ENCODE measurements at places on chromosomes 6 and 20.

- no peak for DNase-seq
Observed at GRCh38 chr20:19081937-19082336, 130.5 kb upstream of the SLC24A3 start.

DNA sequence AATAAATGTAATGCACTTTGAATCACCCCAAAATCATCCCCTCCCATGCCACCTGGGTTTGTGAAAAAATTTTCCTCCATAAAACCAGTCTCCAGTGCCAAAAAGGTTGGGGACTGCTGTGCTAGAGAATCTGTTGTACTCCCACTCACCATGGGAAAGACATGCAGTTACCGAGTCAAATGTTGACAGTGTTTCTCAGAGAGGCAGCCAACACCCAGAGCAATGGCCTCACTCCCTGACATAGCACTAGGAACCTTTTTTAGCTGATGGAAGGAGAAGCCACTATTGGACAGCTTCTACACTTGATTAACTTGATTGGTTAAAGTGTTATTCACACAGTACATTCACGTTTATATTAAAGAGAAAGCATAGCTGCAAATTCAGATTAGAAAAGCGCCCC lies 59.8 kb upstream of the MANEA start:
- DNase-seq = no peak

GRCh38 chr20:50520222-50520880 lies 10.2 kb downstream of the PTPN1 start:
- DNase-seq = no peak

DNA sequence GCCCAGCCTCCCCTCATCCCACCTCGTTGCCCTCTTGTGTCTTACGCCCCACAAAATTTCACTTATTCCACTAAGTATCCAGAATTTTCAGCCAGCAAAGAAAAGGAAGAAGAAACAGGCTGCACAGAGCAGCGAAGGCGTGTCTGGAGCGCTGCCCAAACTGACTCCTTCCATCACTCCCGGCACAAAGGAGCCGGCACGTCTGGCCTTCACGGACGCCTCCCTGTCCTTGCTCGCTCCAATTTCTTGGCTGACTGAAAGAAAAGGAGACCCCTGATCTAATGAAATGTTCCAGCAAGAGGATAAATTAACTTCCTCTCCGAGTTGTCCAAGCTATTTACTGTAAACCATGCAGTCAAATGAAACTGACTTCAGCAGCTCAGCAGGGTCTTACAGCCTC lies 152.3 kb upstream of the CDH4 start:
- no peak for DNase-seq

- DNase-seq = no peak
Observed at GRCh38 chr6:170037541-170038250, 253.2 kb downstream of the DLL1 start.

DNA sequence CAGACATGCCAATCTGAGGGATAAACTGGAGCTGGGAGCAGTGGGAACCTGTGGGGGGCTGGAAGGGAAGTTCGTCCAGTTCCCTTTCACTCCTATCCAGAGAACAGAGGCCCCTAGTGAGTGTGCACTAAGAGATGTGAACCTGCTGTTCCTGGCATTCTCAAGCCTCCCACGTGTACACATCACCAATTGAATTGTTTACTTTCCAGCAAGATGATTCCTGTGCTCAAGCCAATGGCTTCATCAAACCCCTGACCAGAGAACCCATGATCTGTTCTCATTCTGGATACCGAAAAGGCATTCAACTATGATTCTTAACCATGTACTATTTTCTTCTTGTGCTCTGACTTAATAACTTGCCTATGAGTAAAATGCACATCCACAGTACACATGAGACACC lies 10.2 kb upstream of the SLC22A3 start:
- DNase-seq = no peak

DNA sequence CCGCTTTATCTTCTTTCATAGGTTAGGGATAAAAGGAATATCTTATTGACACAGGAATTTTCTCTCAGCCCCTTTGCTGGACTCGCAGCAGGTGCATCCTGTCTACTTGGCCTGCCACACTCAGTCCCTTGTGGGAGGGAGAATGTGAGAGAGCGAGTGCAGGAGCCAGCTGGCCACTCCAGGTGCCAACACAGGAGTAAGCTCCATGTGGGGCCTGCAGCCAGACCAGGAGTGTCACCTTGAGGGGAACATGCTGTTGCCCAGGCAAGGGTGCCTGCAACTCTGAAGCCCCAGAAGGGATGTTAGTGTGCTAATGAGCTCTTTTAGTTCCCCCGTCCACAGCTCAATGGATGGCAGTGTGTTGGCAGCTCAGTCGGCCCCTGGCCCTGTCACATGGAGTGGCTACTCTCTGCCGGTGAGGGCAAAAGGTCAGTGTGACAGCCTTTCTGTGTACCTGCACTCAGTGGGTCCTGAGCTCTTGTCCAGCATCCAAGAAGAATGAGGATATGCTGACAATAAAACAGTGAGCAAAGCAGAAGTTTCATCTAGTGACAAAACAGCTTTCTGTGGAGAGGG lies 57.1 kb downstream of the CRYBG1 start:
- DNase-seq = no peak

- no peak for DNase-seq
Observed at GRCh38 chr6:136618086-136618485, 67.9 kb upstream of the MAP7 start.

GRCh38 chr6:88246654-88247053 lies 80.5 kb upstream of the CNR1 start:
- no peak for DNase-seq

- DNase-seq = no peak
Observed at GRCh38 chr20:41553142-41553879, 64.9 kb downstream of the CHD6 start.

GRCh38 chr6:29035951-29036350 lies 9.0 kb downstream of the OR2W1 start:
- no peak for DNase-seq

- DNase-seq = peak; percentile 34
Observed at GRCh38 chr20:59765599-59766177, 161.3 kb downstream of the PHACTR3 start.

DNA sequence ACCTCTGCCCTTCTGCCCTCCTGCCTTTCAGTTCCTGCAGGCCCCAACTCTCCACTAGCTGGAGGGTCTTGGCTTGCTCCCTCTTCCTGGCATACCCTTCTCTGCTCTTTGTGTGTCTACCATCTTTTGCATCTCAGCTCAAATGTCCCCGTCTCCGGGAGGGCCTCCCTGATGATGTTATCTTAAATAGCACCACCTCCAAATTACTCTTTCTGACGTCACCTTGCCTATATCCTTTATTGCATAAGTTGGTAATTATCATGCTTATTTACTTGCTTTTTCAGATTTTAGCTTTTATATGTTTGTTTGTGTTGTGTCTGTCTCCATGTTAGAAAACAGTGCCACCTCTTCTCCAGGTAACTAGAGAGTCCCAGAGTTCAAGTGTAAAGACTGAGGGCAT lies 36.0 kb upstream of the FYN start:
- no peak for DNase-seq

GRCh38 chr6:139595183-139595582 lies 220.7 kb upstream of the CITED2 start:
- no peak for DNase-seq

- DNase-seq = no peak
Observed at GRCh38 chr20:2217857-2218539, 77.8 kb upstream of the TGM3 start.

GRCh38 chr6:127439718-127440117 lies 19.5 kb downstream of the KIAA0408 start:
- DNase-seq = no peak

- peak; percentile 83 for DNase-seq
Observed at GRCh38 chr6:87705070-87705691, 3.1 kb upstream of the AKIRIN2 start.

- DNase-seq = peak; percentile 92
Observed at GRCh38 chr6:112205427-112206109, 48.8 kb downstream of the LAMA4 start.

DNA sequence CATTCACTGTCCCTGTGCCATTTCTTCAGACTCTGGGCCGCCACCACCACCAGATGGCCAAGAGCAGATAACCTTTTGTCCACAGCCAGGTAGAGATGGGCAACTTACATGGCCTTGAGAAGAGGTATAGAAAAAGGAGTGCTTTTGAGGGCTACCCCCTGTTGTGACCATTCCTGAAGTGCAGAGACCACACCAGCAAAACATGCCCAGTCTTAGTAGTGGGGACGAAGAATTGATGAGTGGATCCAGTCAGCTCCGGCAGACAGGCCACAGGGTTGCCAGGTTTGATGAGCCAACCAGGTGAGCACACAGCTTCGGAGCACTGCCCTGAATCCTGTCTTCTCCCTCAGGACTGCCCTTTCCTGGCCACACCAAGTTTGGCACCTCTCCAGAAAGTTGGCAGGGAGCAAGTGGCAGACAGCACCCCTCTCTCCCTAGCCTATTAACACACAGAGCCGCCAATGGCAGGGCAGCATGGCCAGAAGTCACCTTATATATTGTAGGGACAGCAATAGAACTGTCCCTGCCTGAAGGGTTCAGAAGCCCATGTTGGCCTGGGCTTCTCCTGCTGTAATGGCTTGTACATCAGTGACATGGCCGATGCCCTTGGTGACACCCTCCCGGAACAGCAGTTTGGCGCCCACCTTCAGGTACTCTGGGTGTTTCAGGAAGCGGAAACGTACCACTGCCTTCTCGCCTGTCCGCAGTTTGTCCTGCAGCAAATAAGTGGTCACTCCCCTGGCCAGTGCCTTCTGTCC lies 7.8 kb downstream of the GTPBP2 start:
- no peak for DNase-seq

DNA sequence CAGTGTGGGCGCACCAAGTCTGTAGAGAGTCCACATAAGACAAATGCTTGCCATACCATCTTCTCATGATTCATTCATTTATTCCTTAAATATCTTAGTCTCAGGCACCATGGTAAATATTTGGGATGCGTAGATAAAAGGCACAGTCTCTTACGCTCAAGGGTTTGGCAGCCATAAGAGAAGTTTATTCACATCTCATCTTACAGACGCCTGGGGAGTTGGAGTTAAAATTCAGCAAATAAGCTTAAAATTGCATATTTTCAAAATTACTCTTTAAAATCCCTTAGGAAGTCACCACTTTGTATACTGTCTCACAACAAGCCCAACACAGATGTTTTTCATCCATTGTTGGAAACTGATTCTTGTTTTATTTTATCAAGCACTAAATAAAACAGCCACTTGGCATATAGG lies 363.3 kb downstream of the KIF16B start:
- no peak for DNase-seq

GRCh38 chr20:58630063-58630462 lies 21.0 kb upstream of the STX16 start:
- peak; percentile 42 for DNase-seq

Measured in Caki2 (cell line).